ENCODE measurements at places on chromosomes 13 and 19. TPM values are rescaled to one million over a fixed set of nuclear protein-coding genes. Genes with fewer than 3 reads are reported as not detected.
A peak's percentile ranks its signal among the peaks of the same experiment; 100 is the strongest.

The AXL gene
- 363 TPM for total RNA-seq

The DAND5 gene
- not detected for total RNA-seq

The PCDH20 gene
- total RNA-seq = under 0.01 TPM

The CYP2F1 gene
- not detected for total RNA-seq

The KIR3DL1 gene
- total RNA-seq = not detected

The SHISA7 gene
- total RNA-seq = not detected

The UBE2L5 gene
- not detected for total RNA-seq

The LGI4 gene
- not detected for total RNA-seq

The ELAVL3 gene
- not detected for total RNA-seq

The PLPP2 gene
- total RNA-seq = 12.2 TPM

The ADPRHL1 gene
- 2.9 TPM for total RNA-seq

The ZNF226 gene
- total RNA-seq = 21.2 TPM

The CEACAM20 gene
- not detected for total RNA-seq

The ZNF304 gene
- 11.2 TPM for total RNA-seq

The C13orf46 gene
- total RNA-seq = under 0.01 TPM

The ALOX5AP gene
- 0.43 TPM for total RNA-seq

The SIGLEC5 gene
- total RNA-seq = not detected

The NUFIP1 gene
- total RNA-seq = 4.7 TPM

- no peak for DNase-seq
These were observed 833 bp upstream of the ZIK1 start for GRCh38 chr19:57583104-57583520.

DNA sequence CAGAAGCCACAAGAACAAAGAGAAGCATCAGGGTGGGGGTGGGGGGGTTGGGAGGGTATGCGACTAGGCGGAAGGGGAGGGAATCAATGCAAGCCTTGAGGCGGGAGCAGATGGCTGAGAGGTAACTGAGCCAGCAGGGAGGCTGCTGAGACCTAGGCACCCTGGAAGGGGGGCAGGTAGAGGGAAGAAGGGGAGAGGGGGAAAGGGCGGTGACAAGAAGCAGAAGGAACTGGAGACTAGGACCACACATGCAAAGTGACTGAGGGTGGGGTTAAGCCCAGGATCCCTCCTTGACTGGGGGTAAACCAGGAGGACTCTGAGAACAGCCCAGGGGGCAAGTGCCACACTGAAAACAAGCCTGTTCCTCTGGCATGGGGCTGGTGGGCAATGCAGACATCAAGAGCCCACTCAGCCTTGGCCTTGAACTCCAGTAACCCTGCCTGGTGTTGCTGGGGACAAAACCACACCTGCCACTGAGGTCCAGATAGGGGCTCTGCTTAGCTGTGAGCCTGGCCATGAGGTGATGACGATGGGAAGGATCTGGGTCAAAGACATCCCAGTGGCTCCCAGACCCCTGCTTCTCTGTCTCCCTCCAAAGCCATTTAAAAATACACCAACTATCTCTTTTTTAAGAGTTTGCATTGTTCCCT, 20.3 kb downstream of the OPA3 start:
- DNase-seq = no peak

DNA sequence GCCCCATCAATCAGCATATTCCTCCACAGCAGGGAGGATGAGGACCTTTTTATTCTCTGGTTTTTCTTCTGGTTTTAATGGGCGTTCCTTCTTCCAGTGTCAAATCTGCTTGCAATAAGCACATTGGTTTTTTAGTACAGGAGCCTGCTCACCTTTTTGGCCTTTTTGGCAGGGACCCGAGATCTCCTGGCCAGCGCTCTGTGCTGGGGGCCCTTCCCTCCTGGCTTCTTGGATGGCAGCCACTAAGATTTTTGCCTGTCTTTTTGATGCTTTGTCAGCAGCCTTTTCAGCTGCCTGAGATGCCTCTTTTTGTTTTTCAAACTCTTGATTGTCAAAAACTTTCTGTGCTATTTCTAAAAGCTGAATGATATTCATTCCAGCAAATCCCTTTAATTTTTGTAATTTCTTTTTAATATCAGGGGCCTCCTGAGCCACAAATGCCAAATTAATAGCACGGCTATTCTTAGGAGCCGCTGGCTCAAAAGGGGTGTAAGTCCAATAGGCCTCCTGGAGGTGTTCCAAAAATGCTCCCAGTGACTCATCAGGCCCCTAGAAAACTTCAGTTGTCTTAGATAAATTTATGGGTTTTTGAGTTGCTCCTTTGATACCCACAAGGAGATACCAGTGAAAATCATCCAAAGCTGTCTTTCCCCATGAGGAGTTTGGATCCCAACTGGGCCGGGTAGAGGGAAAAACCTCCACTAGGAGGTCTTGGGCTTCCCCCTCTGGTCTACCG, 73.0 kb downstream of the ZNF100 start:
- DNase-seq = no peak

DNA sequence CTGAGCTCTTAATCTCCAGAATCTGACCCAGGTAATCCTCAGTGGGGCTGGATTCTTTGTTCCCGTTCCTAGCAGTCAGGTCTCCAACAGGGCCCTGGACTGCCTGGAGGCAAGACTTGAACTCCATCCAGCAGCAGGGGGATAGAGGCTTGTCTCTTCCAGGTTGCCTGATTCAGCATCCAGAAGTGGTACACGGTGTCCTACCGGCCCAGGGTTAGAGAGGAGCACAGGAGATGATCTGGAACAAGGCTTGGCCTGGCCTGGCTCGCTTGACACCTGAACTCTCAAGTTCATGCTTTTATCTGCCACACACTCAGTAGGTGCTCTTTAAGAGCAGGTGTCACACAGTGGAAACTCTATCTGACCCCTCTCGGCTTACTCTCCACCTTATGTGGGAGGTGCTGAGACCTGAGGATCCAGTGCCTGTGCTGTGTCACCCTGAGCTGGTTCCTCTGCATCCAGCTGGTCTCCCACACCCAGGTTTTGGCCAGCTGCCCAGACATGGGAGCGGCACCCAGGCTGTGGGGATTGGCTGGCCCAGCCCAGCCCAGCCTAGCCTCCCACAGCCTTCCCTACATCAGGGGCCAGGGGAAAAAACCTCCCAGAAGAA, at the start of gene CYP4F3:
CYP4F3 (plus strand) TSS at position 604 of the 610 bp plus-strand sequence. CDS start 519 bp downstream, outside the sequence.
- DNase-seq = no peak

DNA sequence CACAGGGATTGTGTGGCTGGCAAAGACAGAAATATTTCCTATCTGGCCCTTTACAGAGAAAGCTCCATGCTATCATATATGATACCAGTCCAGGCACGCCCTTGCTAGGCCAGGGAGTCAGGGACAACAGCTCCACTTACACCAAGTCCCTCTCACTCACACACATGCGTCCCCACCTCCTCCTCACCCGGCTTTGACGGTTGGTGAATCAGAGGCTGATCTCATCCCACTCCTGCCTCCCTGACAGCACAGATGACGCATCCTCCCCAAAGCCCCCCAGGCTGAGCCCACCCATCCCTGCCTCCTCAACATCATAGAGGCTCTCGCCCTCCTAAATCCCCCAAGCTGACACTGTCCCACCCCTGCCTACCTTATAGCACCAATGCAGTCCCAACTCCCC, 62.7 kb downstream of the F2RL3 start:
- DNase-seq = no peak

DNA sequence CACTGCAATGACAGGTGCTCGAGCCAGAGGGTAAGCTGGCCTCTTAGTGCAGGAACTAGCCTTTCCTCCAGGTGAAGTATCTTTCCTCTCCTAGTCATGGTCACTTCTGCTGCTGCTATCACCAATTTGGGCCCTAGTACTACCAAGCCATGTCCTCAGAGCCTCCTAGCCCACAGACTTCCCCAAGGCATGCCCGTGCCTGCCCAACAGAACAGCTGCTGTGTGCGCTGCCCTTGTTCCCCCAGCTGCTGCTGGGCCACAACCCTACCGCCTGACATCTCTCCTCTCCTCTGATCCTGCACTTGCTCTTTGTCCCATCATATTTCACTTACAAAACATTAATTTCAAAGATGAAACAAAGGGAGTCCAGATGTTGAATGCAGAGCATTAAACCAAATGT, 168.5 kb upstream of the FREM2 start:
- DNase-seq = no peak

DNA sequence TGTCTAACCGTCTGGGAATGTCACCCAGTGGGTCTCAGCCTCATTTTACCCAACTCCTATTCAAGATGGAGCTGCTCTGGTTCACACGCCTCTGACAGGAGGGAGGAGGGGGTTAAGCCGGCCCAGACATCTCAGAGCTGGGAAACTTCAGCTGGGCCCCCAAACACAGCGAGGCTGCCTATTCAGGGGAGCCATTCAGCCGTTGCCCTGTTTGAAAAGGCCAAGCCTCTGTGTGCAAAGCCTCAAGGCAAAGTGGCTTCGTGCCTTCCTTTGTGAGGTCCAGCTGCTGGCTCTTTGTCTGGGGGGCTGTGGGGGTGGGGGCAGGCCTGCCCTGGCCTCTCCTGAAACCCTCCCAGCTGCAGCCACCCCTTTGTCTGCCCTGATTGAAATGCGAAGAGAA, 147.4 kb downstream of the PTPRS start:
- no peak for DNase-seq

DNA sequence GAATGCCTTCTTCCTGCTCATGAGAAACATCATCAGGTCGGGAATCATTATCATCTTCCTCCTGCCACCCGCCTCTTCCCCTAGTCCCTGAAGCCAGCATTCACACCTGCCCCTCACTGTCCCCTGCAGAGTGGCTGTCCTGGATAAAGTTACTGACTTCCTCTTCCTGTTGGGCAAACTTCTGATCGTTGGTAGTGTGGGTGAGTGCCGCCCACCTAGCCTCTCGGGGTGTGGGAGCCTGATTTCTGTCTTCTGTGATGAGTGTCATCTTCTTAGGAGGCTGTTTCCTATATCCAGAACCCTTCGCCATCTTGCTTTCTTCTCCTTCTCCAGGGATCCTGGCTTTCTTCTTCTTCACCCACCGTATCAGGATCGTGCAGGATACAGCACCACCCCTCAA, 12.5 kb downstream of the SLC44A2 start:
- DNase-seq = no peak

GRCh38 chr13:97567510-97568243, 133.7 kb downstream of the RAP2A start:
- DNase-seq = peak; percentile 66

- DNase-seq = no peak
These were observed 283.3 kb downstream of the FOXO1 start for GRCh38 chr13:40383132-40383531.

DNA sequence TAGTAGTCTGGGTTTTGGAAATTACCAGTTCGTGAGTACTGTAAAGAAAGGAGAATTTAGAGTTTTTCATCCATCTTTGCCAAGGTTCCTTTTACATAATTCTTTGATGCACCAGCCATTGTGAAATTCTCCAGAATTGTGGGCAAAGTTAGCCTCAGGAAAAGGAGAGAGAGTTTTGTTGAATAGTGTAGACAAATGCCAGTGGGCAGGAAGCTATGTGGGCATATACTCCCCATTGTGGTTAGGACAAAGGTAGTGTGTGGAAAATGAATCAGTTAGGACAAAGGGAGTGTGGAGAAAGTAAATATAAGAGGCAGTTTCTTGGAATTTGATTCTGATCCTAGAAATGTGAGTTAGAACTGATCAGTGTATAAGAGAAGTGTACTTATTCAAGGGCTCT, 67.9 kb downstream of the PCCA start:
- no peak for DNase-seq

DNA sequence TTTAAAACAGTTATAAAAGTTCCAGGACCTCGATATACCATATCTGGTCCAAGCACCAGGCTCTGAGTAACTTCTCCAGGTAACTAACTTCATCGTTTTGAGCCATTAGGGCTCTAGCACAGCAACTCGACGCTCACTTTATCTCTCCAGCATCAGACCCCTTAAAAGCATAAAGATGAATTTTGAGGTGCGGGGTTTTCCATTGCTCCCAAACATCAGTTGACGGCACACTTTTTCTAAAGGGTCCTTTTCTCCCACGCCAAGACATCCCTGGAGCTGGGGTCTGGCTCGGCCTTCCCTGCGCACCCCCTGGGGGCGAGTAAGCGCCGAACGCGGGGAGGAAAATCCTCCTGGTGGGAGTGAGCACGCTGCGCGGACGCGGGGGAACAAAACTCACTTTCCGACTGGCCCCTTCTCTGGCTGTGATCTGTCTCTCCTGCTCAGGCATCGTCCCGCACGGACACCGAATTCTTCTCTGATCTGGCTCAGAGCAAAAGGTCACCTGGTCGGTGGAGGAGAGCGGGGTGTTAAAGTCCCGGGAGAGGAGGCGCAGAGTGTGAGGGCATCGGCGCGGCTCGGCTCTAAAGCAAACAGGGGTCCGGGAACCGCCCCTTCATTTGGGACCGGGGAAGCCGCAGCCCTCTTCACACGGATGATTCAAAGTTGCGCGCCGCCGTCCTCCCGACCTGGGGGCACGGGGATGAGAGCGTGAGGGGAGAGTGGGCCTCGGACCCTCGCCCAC, at the start of gene ATP7B:
ATP7B (minus strand) TSS at position 561 of the 742 bp plus-strand sequence; CDS start at position 448, 113 bp downstream.
- peak; percentile 24 for DNase-seq

GRCh38 chr13:111659219-111659775, 338.9 kb downstream of the TEX29 start:
- DNase-seq = no peak

GRCh38 chr13:65095161-65096082, 2134.7 kb downstream of the PCDH9 start:
- no peak for DNase-seq

GRCh38 chr19:43765109-43765876, 10.5 kb upstream of the SMG9 start:
- DNase-seq = peak; percentile 80

DNA sequence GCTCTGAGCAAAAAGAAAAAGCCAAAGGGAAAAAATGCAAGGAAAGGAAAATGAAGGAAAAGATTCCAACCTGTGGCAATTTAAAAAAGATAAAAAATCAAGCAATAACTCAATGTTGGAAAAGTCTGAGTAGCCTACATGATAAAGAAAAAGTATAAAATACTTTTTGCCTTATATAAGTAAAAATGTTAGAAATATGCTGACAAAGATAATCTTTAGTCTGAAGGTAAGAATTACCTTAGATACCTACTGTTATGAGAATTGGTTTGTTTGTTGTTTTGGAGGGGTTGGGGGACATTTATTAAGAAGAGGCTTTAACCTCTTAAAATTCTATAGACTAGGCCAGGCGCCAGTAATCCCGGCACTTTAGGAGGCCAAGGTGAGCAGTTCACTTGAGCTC, 29.7 kb upstream of the CPB2 start:
- DNase-seq = no peak

GRCh38 chr13:100349594-100349993, 239.0 kb downstream of the GGACT start:
- no peak for DNase-seq

DNA sequence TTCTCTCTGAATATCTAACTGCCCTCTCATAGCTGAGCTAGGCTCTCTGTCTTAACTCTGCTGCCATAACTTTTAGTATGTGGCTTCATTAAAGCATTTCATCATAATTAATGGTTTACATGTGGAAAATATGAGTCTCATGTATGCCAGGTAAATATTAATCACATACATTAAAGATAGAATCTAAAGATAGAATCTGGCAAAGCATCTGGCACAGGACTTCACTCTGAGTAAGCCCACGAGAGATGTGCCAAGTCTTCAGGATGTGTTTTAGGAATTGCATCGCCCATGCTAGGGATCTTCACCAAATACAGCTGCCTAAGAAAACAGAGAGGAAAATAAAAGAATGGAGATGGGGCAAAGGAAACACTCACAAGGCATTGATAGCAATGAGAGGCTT, 285.8 kb downstream of the DIAPH3 start:
- DNase-seq = no peak

Measured in fibroblast of villous mesenchyme (primary cell).